ENCODE measurements at places on chromosomes 6 and 20.
A peak's percentile ranks its signal among the peaks of the same experiment; 100 is the strongest.

DNA sequence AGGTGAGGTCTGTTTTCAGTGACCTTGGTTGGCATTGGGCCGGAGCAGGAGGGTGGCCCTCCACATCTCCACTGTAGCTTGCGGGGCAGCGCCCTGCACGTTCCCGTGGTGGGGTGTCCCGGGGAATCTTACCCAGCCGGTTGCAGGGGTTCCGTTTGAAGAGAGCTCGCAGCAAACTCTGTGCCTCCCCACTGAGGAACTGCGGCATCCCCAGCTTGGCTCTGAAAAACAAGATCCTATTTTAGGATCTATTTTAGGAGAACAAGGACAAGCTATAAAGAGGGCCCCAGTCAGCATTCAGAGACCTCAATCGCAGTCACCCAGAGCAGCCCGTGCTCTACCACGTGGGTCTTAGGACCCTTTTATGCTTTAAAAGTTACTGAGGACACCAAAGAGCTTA, 97.8 kb downstream of the RAMACL start:
- no peak for DNase-seq

DNA sequence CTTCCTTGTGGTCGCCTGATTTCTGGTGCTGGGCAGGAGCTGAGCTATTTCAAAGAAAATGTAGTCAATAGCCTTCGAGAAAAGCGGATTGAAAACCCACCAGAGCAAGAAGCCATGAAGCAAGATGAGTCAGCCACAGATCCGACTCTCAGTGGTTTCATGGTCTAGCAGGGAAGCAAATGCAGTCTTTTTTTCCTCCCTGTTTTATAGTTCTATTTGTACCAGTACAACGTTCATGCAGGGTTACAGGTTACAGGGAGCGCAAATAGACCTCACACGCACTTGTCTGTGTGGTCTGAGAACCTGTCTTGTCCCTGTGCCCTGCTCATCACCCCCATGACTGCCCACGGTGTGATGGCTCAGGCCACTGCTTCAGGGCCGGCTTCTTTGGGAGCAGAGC, 309.8 kb upstream of the SUPT3H start:
- no peak for DNase-seq

DNA sequence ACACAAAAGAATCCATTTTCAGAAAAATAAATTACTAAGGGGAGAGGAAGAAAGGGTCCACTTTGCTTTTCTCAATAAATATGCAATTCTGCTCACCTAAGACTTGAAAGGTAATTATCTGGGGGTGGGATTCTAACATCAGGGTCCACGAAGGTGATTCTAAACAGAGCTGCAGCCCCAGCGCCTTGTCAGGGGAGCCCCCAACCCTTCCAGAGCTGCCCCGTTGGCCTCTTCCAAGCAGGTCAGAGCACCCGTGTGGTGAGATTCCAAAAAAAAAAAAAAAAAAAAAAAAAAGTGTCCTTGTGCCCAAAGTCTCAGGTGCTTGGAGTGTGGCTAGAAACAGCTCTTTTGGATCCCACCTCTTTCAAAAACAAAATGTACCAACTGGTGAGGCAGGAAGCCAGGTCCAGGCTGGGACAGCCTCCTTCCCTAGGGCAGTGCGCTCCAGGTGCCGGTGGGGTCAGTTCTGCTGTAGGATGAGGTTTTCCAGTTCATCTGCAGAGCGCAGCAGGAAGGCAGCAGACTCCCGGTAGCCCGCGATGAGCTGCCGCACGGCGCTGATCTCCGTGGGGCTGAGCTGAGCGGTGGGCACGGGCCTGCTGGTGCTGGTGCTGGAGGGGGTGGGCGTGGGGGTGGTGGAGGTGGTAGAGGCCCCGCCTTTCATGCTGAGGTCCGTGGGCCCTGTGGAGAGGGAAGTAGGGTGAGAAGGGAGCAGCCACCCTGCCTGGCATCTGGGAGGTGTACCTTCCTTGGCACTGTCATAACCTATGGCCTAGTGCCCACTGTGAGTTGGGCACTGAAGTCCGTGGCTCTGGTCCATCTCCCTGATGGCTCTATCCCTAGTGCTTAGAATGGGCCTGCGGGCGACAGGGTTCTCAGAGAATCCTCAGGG, 89.3 kb downstream of the ASXL1 start:
- no peak for DNase-seq

DNA sequence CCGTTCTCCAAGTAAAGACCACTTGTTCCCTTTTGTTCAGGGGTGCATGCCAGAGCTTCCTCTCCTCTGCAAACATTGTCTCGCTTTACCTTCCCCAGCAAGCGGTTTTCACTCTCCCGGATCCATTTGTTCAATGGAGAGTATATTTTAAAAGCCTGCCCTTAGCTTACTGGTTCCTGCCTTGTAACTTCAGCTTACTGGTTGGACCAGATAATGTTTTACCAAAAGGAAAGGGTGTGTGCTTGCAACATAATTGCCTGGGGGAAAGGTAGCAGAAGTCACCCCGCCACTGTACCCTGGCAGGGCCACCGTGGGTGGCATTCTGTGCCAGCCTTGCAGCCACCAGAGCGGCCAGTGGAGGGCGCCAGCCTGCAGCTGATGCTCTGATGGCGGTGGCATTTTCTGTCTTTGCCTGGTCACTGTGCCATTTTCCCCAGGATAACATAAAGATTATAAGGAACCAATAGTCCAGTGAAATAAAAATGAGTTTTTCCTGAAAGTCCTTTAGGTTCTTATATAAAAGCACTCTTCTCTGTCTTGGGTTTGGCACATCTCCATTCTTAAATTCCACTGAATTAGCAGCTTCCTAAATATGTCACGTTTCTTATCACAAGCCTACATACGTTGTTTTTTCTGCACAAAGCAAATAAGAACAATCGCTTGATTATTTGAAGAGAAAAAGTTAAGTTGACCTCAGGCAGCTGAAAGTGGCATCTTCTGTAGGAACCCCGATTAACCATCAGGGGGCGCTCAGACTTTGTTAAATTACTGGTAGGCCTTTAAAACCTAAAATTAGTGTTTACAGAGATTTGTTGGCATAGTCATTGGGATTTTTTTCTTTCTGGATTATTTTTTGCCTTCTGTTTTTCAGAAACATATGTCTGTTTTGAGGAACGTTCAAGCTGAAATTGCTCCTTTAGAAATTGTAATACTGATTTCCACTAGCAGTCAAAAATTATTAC, 67.4 kb upstream of the XRN2 start:
- peak; percentile 71 for DNase-seq

DNA sequence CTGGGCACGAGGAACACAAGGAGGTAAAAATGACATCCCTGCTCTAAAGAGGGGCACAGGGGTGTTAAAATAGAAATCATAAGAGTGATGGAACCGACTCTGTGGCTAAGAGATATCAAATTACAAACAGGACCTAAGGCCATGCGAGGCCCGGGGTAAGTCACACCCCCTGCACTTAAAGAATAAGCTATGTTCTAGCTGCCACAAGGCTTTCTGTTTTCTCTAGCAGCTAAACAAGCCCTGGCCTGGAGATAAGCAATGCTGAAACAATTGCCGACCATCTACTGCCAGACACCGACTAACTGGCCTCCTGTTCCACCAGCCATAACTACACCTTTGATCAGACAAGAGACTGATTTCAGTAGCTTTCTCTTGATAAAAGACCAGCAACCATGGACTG, 32.4 kb downstream of the MDGA1 start:
- no peak for DNase-seq

GRCh38 chr20:11371831-11372230, 545.9 kb upstream of the BTBD3 start:
- no peak for DNase-seq

DNA sequence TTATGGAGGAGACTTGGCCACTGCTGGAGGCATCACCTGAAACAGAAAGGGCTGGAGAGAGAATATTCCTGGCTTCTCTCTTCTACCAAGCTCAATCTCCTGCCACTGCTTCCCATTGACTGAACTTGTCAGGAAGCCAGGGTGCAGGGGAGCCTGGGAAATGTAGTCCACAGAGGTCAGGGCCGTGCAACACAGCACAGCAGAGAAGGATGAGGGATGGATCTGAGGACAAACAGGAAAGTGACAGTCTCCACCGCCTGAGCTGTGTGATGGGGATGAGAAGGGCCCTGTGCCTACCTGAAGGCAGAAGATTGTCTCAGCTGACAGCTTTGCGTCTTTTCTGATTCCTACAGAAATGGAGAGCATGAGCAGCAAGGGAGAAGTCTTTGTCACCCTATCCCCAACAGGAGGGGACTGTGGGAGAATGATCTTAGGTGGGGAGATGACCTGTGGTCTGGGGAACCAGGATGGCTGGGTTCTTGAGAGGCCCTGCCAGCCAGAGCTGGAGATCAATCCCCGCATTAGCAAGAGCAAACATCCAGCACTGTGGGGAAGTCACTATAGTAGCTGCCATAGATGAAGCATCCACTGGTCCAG, 114.2 kb downstream of the SNX5 start:
- no peak for DNase-seq

Measured in stimulated activated CD4-positive, alpha-beta T cell treated with anti-CD3 and anti-CD28 coated beads, Interleukin-4, amount 100 ng/mL, for 48 hours (primary cell).